ENCODE measurements at places on chromosomes 2 and 18.

- DNase-seq = no peak
Measured at GRCh38 chr2:72744049-72744448, 81.8 kb downstream of the EXOC6B start.

DNA sequence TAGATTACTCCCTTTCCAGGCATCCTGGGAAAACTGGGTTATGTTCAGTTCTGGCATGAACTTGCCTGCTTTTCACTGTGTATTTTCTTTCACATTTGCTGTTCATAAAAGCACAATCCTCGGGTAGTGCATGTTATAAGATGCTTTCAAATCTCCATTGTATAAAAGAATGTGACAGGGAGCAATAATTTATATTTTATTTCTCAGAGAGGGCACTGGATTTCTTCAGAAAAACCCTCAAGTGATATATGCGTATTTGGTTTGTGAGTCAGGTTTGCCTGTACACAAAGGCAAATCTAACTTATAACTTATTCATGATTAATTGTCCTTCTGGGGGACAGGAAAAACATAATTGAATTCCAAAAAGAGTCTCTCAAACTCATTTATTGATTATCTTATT, 440.7 kb upstream of the MMADHC start:
- DNase-seq = no peak

- no peak for DNase-seq
Measured at GRCh38 chr2:144358374-144358964, 161.4 kb downstream of the ZEB2 start.

GRCh38 chr2:174014011-174014698, 49.0 kb upstream of the SP3 start:
- DNase-seq = no peak

DNA sequence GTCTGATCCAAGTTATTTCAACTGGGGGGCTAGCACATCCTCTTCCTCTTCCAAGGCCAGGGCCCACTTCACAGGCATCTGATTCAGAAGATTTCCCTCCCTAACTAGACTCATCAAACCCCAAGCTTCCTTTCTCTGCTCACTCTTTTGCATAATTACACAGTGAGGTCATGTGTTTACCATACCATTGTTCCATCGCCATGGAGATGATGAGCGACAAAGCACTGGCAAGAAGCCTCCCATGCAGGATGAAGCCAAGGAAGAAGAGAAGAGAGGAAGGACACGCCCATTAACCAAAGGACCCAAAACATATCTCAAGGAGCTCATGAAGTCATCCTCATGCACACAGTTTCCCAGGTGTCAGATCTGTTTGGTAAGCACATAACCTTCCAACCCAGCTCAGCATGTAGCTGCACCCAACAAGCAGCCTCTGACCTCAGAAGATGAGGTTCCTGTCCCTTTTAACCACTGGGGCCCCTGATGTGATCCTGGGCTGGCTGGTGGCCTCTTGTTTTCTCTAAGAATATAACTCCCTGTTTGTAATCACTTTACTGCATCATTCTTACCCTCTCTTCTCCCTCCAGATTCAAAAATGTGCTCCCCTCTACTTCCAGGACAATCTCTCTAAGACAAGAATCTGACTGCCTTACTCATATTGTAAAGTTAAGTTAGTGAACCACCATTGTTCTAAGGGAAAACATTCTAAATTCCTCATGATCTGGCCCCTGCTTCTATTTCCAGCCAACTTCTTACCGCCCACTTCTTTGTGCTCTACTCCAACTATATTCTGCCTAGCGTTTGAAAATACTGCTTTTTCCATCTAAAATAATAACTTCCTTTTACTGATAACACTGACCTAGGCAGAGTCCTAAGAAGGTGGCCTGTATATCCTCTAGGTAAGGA, 190.1 kb downstream of the TTC32 start:
- peak; percentile 83 for DNase-seq

DNA sequence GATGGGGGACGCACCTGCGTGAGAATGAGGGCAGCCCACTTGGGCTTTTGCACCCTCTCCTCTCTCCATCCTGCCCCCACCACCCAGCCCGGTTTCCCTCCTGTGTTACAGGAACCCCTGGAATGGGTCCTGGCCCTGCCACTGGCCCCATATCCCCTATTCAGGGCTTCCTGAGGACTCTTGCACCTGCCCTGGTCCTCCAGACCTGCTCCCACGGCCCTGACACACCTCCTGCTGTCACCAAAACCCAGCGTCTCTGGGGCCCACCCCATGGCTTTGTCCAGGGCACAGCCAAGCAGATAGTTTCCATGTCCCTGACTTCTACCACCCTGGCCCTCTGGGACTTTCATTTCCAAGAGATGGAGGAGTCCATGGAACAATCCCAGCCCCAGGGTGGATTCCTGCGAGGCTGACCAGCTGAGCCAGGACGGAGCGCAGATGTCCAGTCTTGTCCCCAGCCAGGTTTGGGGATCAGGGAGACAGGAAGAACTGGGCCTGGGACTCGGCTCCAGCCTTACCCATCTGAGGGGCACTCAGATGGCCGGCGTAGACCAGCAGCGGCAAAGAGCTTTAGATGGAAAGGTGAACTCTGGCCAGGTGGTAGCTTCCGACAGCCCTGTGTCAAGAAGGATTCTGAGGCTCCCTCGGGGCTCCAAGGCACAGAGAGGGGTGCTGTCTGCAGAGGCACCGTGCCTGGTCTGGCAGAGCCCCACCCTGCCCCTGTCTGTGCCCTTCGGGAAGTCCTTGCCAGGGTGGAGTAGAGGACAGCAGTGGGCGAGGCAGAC, 12.0 kb downstream of the GPR35 start:
- no peak for DNase-seq

DNA sequence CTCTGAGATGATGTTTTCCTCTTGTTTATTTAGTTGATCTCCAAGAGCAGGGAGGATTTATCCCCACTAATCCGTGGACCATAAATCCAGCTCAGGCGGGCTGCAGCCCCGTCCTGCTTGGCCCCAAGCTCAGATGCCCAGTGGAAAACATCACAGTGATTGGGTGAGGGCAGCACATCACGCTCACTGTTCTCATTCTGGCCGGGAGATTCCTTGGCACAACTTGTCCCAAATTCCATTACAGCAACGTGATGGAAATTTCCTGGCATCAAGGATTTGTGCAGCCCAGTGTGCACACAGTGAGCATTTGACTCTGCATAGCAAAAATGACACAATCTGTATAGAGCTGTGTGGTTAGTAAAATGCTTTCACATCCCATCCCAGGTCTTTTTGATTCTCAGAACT, 96.8 kb downstream of the VAPA start:
- DNase-seq = peak; percentile 88

DNA sequence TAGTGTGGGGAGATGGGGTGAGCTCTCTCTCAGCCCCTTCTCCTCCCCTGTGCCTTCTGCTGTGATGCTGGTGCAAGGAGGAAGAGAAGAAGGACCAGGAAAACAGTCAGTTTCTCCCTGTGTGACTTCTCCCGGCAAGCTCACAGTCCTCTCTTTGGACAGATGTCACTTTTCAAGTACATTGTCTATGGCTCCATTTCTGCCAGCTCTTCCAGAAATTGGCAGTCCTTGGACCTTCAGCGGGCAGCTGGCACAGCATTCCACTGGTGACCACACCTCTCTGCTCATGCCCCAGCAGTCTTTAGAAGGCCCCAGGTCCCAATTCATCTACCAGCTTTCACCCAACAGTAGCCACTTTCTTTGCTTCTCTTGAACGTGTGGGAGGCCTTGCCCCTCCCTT, 63.9 kb downstream of the AOX1 start:
- no peak for DNase-seq

- DNase-seq = no peak
Measured at GRCh38 chr2:67050622-67051021, 346.5 kb upstream of the ETAA1 start.

DNA sequence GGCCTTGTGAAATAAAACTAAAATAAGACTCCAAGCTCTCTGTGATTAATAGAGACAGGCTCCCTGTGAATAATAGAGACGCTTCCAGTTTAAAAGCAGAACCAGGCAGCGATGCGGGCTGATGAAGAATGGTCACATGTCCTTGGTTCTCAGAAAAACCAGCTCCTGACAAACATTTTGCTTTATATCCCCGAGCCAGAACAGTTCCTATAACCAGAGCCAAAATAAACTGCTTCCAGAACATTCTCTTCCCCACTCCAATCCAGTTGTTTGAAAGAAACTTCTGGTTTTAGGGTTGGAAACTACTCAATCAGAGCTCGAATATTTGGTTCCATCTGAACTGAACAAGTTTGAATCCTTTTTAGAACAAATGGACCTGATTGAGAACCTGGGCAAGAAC, 213.7 kb downstream of the TSN start:
- no peak for DNase-seq

- no peak for DNase-seq
Measured at GRCh38 chr2:193584522-193584938, 1389.8 kb upstream of the TMEFF2 start.

DNA sequence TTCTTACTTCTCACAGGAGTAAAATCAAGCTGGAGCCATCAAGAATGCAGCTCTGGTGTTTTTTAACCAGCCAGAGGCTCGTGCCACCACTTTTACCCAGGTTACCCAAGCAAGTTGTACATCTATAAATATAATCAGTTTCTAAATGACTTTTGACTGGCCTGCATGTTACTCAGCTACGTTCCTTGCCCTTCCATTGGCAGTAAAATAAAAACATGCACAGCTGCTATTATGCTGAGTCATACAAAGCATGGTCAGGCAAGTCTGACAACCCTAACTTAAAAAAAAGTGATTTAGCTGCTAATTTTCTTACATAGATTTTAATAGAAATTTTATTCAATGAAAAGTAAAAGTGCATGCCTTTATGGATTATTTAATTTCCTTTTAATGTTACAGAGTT, 111.7 kb upstream of the CSRNP3 start:
- peak; percentile 36 for DNase-seq

DNA sequence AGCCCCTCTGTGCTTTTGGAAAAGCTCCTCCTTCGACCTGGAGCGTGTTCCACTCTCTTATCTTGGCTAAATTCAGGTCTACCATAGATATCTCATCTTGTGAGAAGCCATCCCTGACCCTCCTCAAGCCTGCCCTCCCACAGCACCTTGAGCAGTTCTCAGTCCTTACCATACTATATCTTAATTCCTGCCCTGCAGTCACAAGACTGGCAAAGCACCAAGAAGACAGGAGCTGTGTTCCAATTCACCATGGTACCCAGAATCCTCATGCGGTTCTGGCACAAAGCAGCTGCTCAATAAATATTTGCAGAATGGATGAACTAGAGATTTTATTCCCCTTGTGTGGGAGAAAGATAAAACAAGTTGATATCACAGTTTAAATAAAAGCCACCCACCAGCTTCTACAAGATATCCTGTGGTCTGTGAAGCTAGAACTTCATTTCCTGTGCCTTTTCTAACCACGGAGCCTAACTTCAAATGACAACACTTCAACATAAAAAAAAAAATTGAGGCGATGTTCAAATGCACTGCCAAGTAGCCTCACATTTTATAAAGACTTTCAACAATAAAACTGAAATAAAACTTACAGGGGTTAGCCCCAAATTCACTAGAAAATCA, 19.5 kb downstream of the MARCHF4 start:
- no peak for DNase-seq

DNA sequence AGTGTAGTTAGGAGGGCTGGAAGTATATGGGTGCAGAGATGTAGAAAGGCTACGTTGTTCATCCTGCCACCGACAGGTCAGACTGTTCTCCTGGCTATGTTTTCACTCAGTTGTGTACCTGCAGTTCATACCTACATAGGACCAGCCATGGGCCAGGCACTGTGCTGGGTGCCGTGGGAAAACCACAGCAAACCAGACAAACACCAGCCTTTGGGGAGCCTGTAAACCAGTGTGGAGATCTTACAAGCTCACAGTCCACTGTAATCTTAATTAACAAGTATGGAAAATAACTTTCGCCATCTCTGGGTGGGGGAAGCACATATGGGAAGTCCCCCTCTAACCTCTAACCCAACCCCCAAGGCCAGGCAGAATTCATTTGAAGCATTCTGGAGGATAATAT, 12.7 kb downstream of the NCK2 start:
- DNase-seq = no peak

- no peak for DNase-seq
Measured at GRCh38 chr2:99776206-99776905, 286.5 kb upstream of the REV1 start.

DNA sequence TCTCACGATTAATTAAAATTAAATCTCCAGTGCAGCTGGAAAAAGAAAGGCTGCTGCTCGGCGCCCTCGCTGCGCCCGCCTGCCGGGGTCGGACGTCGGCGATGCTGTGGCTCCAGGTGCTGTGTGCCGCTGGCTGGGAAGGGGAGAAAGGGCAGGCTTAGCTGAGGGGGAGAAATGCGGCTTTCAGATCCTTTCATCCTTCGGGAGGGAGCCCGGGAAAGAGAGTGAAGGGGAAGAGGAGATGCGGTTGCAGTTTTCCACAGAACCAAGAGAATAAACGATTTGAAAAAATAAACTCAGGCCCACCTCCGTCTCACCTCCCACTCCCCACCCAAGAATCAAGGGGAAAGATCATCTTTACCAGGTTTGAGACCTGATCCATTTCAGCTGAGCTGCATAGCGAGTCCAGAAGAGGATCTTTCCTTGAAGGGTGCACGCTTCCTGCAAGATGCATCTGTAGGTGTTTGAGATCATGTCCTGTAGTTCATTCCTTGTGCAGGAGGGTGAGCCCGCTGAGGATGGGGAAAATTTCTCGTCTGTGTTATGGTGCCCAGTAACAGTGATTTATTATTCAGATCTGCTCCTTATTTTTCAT, 495 bp downstream of the TMEM169 start:
- no peak for DNase-seq

DNA sequence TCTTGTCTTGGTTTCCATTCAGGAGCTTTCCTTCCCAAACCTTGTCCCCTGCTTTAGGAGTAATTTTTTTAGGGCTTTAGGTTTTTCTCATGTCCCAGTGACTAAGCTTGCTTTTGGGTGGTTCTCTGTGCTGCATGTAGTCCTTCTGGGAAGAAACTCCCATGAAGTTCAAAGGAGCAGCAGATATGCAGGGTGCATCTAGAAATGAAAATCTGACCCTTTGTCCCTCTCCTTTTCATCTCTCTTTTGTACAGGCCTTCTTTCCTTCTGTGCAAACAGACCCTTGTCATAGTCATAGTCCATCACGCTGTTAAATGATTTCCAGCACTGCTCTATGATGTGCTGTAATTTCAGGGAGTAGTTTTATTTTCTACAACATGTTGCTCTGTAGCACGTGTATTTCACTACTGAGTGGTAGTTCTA, 20.4 kb downstream of the FMNL2 start:
- DNase-seq = no peak

DNA sequence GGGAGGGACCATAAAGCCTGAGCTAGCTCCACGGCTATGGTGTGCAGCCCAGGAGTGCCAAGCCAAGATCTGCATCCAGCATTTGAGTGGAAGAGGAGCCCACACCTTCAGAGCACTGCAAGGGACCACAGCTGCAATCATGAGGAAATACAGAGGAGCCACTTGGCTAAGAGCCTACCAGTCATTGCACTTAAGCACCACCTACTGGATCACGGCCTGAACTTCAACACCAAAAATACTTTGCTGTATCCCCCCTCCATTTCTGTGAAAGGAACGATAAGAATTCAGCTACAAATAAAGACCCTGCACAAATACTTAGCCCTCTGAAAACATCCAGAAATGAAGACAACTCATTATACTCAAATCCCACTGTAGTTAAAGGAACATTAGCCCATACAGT, 545.3 kb downstream of the TSN start:
- no peak for DNase-seq

- DNase-seq = no peak
Measured at GRCh38 chr2:107466241-107466640, 360.5 kb upstream of the RGPD4 start.
